ENCODE measurements at places on chromosomes 1 and 21. TPM values are rescaled to one million over a fixed set of nuclear protein-coding genes. Genes with fewer than 3 reads are reported as not detected.

The OPTC gene
- total RNA-seq, result not detected

The PRR9 gene
- not detected for total RNA-seq

The SEMA6C gene
- 17.6 TPM for total RNA-seq

The MATN1 gene
- 1.7 TPM for total RNA-seq

The HCN3 gene
- 5.5 TPM for total RNA-seq

The PCP4 gene
- total RNA-seq, result 8.2 TPM

The EPHB2 gene
- 49.6 TPM for total RNA-seq

The PRELP gene
- total RNA-seq, result 117 TPM

The HSD3B1 gene
- total RNA-seq, result not detected

- peak; percentile 43 for DNase-seq
Observed at GRCh38 chr1:30697571-30698376, 25.6 kb downstream of the MATN1 start.

DNA sequence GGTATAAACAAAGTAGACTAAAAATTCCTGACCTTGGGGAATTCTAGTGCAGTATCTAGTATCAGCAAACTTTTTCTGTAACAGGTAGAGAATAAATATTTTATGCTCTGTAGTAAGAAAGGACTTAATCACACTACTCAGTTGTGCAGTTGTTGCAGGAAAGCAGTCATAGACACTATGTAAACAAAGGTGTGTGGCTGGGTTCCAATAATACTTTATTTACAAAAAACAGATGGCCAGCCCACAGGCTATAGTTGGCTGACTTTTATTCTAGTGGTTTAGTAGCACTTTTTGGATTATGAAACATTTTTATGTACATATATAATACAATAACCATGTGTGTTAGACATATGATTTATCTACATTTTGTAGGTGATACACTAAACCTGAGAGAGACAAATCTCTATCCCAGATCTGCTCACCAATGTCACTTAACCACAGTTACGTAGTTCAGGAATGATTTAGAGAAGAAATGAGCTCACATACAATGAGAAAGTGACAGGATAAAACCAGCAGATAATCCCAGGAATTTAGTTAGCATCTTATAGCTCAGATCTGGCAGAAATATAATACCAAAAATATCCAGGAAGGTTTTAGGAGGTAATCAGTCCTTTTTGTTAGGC is 56.1 kb downstream of the MIER1 start:
- no peak for DNase-seq

- no peak for DNase-seq
Observed at GRCh38 chr1:91005285-91005684, 16.6 kb downstream of the ZNF644 start.

GRCh38 chr1:201540846-201541735 is 2.2 kb downstream of the NAV1 start:
- no peak for DNase-seq

DNA sequence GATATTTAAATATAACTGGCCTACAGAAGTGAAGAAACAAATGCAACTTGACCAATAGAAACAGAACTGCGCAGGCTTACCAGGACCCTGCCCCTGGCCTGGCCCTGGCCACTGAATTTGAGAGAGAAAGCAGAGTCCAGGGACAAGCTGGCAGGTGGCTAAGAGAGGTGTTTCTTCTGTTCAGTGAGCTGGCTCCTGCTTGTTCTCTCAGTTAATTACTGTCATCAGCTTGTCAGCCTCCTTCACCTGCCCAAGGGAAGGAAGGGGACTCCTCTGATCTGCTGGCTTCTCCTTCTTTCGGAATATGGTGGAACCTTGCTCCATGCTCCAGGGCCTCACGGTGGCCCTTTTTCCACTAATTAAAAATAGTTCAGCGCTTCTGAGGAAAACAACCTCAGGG is 388.4 kb downstream of the DISC1 start:
- no peak for DNase-seq

GRCh38 chr1:114092186-114093062 is 61.2 kb downstream of the SYT6 start:
- no peak for DNase-seq

GRCh38 chr1:87058343-87058649 is 143.9 kb downstream of the HS2ST1 start:
- DNase-seq, result no peak

DNA sequence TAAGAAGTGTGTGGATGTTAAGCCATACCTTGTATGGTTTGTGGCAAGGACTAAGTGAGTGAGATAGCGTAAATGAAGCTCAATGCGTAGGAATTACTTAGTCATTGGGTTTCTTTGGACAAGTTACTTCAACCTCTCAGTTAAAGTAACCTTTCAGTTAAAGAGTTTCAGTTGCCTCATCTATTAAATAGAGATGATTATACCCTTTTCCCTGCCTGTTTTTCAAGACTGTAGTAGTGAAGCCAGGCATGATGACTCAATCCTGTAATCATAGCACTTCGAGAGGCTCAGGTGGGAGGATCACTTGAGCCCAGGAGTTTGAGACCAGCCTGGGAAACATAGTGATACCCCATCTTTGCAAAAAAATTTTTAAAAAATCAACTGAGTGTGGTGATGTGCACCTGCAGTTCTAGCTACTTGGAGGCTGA is 6.3 kb downstream of the ZMPSTE24 start:
- no peak for DNase-seq

DNA sequence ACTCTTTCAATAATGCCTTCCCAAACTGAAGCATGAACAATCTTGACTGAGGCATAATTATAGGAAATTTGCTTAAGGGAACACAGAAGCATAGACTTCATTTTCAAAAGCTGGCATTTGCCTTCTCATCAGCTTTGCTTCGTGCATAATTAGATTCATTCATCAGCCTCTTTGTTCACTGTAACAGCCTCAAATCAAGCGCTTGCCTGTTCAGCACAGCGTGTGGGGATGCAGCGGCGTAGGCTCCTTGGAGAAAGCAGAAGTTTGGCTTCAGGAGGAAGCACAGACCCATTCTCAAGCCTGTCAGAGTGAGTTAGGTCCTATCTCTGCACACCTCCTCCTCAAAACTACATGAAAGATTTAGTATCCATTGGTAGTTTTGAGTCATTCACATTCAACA is 246.4 kb upstream of the MAP1LC3C start:
- DNase-seq, result no peak

DNA sequence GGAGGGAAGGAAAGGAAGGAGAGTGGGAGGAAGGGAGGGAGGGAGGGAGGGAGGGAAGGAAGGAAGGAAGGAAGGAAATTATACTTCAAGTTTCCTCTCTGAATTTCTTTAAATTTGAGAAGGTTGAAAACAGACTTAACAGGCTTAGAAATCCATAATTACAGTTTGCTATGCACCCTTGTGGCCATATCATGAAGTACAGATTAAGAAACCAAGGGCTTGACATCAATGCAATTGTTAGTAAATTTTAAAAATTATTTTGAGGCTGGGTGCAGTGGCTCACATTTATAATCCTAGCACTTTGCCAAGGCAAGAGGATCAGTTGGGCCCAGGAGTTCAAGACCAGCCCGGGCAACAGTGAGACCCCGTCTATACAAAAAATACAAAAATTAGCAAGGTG is 14.4 kb downstream of the ANP32E start:
- no peak for DNase-seq

- DNase-seq, result no peak
Observed at GRCh38 chr1:96338622-96339021, 383.0 kb upstream of the PTBP2 start.

DNA sequence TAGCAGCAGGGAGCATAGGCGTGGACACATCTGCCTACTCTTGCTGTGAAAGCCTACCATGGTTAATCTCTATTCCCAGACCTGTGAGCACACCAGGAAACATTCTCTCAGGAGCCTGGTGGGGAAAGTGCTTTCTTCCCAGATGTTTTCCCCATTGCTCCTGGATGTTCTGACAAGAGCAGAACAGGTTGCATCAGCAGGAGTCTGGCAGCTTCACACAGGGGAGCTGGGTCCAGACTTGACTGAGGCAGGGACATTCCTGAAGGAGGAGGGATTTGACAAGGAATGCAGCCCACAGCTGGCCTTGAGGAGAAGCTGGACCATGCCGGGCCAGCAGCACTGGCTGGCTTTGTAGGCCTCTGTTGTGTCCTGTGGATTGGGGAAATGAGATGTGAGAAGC is 21.0 kb upstream of the ARTN start:
- peak; percentile 34 for DNase-seq

- DNase-seq, result no peak
Observed at GRCh38 chr1:174956976-174957375, 42.8 kb upstream of the CACYBP start.

- no peak for DNase-seq
Observed at GRCh38 chr21:14499316-14499715, 46.8 kb downstream of the SAMSN1 start.

- DNase-seq, result no peak
Observed at GRCh38 chr1:76379506-76379905, 305.0 kb downstream of the ST6GALNAC3 start.

GRCh38 chr1:154320882-154321608 is at the start of gene AQP10:
Gene AQP10, plus strand, starts transcription at chr1:154321093. Its CDS starts 63 bp downstream, at chr1:154321156.
- DNase-seq, result no peak

DNA sequence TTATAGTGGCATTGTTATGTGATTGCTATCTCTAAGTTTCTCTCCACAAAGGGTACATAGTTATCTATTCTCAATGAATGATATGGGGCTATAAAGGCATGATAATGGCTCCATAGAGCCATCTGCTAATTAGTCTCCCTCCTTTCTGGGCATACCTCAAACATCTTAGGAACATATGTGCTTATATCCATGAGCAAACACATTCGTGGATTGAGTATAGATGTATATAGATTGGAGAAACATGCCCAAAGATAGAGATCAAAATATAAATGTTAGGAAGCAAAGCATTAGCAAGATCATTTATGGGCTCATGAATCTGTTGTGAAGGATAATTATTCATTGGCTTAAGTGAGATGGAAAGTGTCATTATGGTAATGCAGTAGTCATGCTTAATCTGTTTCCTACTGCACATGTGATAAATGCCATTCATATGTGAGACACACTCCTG is 155.8 kb upstream of the UBE2U start:
- no peak for DNase-seq

- no peak for DNase-seq
Observed at GRCh38 chr1:15210651-15211375, 36.2 kb upstream of the FHAD1 start.

DNA sequence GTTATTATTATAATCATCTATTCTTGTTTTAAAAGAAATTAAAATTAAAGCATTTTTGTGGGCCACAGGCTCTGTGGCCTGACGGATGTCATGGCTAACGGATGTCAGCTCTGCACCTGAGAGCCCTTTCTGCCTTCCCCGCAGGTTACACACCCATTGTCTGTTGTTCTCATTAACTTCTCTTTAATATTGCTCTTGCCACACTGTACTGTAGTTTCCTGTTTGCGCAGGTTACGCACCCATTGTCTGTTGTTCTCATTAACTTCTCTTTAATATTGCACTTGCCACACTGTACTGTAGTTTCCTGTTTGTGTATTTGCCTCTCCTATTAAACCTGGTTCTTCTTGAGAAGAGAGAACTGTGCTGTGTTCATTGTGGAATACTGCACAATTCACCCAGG is 294.4 kb upstream of the PLXNA2 start:
- no peak for DNase-seq

DNA sequence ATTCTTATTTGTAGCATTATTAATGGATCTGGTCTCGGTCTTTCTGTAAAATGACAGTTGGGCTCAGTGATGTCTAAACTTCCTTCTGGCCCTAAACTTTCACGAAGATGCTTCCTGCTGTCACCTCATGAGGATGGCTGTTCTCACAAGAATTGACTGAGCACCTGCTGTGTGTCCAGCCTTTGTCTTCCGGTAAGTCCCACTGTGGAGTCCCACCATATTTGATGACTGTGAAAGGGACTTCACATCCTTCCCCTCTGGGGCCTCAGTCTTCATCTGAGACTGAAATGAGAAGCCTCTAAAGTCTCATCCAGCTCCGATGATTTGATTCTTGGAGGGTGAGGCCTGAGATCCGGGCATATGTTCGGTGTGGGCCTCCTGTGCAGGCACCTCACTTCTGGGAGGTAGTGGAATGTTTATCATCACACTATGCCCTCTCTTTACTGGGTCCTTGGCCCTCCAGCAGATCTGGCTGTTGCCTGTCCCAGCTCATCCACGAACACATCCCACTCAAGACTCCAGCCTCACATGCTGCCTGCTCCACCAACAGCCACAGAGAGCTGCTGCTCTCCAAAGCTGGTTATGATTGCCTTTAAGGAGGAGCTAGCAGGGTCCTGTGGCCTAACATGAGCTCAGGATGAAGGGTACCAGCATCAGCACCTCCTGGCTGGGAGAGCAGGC is 95.8 kb downstream of the KCNN3 start:
- no peak for DNase-seq

DNA sequence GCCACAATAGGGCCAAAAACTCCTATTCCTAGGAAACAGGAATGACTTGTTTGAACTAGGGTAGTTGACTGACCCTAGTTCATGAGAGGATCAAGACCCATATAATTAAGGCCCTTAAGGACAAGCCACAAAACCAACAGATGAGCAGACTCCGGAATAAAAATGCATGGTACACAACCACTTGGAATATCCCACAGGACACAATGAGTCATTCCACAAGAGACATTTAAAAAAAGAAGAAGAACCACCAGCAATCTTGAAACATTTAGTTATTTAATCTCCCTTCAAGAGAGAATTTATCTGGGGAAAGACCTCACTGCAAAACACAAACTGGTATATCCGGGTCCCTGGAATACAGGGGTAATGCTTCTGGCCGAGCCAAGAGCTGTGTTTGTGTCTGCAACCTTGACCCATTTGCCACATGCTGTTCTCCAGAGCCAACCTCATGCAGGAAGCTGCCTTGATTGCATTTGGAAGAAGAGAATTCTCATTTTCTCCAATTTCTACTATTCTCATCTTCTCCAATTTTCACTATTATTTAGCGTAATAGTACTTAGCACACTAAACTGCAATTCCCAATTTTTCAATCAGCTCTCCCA is 135.5 kb downstream of the TGFBR3 start:
- no peak for DNase-seq

- DNase-seq, result peak; percentile 74
Observed at GRCh38 chr1:150981805-150982712, at the start of gene ANXA9. Gene ANXA9, plus strand, starts transcription at chr1:150982292. Its CDS starts 814 bp downstream, at chr1:150983106.
